Common myeloid progenitor, CD34-positive (primary cell): ENCODE measurements at places on chromosomes 12 and 14.
A peak's percentile ranks its signal among the peaks of the same experiment; 100 is the strongest.

DNA sequence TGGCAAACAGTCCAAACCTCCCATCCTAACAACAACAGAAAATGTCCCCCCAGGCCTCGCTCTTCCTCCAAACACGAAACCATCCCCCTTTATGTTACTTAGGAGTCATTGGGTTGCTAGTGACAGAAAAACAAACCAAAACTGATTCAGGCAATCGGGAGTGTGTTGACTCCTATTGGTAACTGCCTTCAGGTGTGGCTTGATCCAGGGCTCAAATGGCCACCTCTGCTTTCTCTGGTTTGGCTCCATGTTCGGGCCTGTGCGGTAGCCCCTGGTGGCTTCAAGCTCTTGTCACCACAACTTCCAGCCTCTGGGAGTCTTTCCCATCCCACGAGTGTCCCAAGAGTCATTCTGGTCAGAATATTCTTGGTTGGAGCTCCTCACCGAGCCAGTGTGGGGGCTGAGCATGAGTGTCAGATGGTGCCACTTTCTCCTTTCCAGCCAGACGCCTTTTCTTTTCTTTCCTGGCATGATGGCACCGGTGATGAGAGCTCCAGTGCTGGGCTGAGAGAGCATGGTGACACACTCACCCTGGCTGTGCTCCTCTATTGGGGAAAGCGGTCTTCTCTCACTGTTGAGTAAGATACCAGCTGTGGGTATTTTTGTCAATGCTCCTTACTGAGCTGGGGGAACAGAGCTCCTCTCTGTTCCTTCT lies 38.6 kb downstream of the NOC4L start:
- DNase-seq: no peak

DNA sequence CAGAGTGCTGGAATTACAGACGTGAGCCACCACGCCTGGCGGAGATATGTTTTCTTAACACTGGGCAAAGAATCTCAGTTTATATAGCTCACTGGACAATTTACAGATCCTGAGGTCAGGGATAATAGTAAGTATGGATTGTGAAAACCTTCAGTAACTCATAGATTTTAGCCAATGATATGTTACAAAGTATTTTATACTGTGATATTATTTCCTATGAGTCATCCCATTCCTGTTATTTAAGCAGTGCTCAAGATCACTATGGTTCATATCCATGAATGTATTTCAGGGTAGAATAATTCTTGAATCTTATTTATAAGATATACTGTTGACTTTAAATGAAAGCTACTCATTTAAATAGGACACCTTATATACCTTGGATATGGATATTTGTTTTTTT lies 107.2 kb downstream of the RAD51B start:
- no peak for DNase-seq

DNA sequence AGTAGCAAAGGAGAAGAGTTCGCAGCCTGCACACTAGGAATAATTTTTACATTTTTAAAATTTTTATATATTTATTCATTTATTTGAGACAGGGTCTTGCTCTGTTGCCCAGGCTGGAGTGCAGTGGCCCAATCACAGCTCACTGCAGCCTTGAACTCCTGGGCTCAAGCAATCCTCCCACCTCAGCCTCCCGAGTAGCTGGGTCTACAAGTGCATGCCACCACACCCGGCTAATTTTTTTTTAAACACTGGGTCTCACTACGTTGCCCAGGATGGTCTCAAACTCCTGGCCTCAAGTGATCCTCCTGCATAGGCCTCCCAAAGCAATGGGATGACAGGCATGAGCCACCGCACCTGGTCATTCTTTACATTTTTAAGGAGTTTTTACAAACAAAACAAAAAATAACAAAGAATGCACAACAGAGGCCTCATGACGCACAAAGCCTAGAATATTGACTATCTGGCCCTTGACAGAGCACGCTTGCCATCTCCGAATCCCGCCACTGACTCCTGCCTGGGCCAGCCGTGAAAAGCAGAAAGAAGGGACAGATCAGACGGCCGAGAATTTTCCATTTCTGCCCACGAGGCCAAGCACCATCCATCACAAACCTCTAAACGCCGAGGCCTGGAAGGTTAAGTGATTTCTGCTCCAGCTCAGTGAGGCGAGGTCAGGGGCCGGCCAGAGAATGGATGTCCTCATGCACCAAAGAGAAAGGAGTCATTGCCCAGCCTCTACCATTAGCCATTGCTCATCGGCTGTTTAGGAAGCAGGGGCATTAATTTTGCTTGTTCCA lies 120.0 kb downstream of the SCARB1 start:
- DNase-seq: no peak

DNA sequence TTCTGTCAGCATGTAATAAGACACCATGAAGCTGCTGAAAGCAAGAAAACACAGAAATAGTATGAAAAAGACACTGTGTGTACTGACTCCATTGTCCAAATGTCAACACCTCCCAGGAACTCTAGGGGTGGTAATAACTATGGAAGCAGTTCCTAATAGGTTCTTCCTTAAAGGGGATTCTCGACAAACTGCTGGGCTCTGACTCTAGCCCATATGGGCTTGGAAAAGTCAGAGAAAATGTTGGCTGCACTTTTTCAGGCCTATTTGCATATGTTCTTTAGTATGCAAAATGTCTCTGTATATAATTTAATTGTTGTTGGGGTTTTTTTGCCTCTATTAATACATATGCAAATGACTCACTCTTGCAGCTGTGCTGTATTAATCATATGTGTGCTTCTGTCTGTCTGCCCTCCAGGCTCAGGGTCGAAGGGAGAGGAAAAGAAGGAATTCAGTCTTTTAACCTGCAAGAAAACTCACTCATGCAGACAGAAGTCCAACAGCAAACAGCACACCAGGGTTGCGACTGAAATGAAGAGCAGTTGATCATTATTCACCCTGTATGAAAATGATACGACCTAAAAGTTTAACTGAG lies 317.6 kb downstream of the SOX5 start:
- no peak for DNase-seq

- DNase-seq: peak; percentile 5
These were observed 50.9 kb upstream of the CCT2 start for GRCh38 chr12:69534389-69534822.

- DNase-seq: peak; percentile 43
These were observed 45.4 kb downstream of the NIN start for GRCh38 chr14:50785457-50786063.

GRCh38 chr12:20282401-20282800 lies 85.9 kb upstream of the PDE3A start:
- DNase-seq: no peak

DNA sequence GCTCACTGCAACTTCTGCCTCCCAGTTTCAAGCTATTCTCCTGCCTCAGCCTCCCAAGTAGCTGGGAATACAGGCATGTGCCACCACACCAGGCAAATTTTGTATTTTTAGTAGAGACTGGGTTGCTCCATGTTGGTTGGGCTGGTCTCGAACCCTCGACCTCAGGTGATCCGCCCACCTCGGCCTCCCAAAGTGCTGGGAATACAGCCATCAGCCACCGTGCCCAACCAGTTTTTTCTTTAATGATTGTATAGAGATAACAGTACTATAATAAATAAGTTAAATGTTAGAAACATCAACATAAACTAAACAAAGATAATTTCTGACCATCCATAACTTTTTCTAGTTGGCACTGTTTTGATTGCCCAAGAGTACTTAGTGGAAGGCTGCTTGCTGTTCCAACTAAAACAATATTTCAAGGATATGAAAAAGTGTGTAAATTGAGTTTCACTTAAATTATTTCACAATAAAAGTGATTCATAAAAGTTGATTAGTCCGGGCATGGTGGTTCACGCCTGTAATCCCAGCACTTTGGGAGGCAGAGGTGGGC lies 5.6 kb downstream of the GON7 start:
- no peak for DNase-seq

DNA sequence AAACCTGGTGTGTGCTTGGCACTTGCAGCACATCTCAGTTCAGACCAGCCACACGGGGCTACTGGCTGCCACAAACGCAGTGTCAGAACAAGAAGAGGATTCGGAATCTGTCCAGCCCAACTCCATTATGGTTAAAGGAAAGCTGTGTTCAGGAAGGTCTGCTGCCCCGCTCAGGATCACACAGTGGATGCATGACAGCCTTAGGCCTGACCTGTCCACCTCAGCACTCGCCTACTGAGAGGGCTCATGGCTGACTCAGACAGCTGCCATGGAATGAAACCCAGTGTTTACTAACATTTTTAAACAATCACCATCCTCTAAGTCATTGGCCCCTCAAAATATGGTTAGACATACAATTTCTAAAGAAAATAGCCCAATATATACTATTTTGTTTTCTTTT lies 5.6 kb upstream of the NIN start:
- DNase-seq: no peak

GRCh38 chr12:41288142-41288811 lies 100.2 kb downstream of the PDZRN4 start:
- DNase-seq: no peak

DNA sequence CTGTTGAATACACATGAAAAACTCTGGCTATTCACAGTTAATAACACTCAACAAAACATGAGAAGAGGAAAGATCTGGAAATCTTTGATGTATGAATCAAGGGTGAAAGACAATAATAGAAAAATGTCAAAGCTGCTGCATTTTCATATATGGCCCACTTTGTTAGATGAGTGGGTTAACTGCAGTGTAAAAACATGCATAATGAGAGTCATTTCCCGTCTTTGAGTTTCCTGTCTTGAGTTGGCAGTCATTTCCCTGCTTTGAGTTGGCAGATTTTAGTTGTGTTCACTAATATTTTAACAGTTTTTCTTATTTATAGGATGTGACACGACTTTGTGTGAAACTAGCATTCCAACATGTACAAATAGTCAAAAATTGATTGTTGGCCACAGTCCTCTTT lies 87.9 kb upstream of the PTPRQ start:
- peak; percentile 13 for DNase-seq

GRCh38 chr12:3097186-3097804 lies 20.1 kb downstream of the TSPAN9 start:
- DNase-seq: peak; percentile 74

GRCh38 chr12:93521225-93522080 lies 51.0 kb upstream of the SOCS2 start:
- no peak for DNase-seq

GRCh38 chr12:104181313-104181712 lies 34.3 kb upstream of the TXNRD1 start:
- no peak for DNase-seq
